ENCODE measurements at places on chromosomes 2 and 18.

- DNase-seq = no peak
These were observed 8.7 kb downstream of the GALNT14 start for GRCh38 chr2:31129375-31130171.

GRCh38 chr2:56674084-56674483 is 490.3 kb downstream of the CCDC85A start:
- DNase-seq = no peak

DNA sequence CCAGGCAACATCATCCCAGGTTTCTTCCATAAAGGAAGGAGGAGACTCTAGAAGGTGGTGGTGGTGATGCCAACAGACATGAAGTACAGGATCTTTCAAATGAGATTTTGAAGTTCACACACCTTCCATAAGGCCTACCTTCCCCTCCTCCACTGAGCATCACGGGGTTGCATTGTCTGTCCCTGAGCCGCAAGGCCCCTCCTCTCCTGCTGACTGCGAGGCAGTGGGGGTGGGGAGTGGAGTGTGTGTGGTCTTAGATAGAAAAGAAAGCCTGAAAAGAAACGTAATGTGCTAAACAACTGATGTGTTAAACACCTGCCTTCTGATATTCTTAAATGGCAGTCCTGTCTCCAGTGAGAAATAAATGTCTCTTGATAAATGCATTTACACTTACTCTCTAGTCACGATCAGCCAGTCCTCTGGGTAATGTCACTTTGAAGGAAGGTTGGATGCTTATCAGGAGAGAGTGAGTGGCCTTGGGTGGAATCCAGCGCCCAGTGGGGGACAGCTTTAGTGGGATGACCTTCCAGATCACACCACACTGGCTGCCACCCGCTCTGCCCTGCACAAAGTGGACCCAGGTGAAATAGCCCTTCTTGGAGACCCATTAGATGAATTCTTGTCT is 5.5 kb upstream of the SCYGR5 start:
- no peak for DNase-seq

GRCh38 chr2:65055422-65056214 is 598 bp upstream of the CEP68 start:
- DNase-seq = no peak

GRCh38 chr2:26074676-26075075 is 40.8 kb downstream of the RAB10 start:
- no peak for DNase-seq

DNA sequence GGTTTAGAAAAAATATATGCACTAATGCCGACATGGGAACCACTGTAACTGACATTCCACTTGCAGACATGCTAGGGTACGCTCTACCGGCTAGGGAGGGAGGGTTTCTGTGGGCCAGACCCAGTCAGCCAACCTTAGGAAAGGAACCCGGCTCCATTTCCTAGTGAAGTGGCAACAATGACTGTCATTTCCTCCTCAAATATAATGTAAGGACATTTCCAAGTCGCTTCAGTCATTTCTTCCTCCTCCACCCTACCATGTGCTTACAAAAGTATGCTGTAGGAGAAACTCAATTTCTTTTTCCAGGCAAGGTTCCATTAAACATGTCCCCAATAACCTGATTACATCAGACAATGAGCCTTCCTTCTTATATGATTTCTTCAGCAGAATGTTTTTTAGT is 64.3 kb upstream of the PSMD14 start:
- no peak for DNase-seq

DNA sequence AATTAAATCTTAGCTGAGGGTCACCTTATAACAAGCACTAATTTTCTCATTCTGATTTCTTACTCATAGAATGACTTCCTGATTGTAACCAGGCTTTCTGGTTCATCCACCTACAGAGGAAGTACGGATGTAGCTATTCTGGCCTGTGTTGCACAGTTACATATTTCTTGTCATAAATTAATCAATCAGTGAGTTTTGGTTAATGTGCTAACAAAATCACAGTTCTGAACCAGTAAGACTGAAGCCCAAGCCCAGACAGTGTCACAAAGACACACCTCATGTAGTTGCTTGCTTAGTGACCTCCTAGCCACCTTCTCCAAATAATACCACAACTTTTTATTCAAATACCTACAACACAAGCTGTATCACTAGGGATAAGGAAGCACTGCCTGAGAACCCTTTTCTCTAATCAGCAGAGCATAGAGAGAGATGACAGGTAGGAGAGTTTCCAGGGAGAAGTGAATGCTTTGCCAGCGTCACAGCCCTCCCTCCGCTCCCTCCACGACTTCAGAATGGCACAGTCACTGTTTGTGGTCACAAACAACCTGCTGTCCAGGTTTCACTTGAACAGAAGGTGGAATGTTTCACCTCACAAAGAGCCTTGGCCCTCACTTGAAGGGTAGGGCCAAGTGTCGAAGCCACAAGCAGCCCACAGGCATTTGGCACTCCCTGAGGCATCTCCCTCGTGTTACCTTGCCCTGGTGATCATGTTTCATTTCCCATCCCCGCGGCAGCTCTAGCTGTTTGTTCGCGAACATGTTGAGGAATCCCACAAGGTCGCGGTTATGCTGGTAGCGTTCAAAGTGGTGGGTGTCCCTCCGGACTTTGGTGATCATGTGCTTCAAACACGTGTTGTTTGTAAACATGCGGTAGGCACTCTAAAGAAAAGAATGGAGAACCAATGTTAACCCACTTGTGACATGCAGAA is 120.8 kb upstream of the STK17B start:
- no peak for DNase-seq

All from left renal pelvis (tissue), 4 donors.